Hypothalamus (tissue), 51 donors: ENCODE measurements at places on chromosomes 16 and 17.

DNA sequence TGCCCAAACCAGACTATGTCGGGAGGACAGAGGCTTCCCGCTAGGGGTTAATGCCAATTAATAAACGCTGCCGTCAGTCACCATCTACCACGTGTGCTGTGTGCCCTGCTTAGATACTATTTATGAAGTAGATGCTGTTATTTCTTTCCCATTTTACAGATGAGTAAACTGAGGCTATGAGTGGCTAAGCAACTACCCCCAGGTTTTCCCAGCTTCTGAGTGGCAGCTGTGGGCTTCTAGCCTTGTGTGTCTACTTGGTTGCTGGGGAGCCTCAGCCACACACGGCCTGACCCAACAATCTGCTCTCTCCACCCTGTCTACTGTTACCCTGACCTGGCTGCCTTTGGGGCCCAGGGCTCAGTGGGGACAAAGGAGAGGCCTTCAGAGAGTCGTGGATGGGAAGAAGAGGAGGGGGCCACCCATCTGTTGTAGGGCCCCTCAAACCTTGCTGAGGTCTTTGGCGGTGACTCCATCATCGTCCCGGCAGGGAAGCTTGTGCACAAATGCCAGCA is 7.1 kb downstream of the GIT1 start:
- no peak for DNase-seq

DNA sequence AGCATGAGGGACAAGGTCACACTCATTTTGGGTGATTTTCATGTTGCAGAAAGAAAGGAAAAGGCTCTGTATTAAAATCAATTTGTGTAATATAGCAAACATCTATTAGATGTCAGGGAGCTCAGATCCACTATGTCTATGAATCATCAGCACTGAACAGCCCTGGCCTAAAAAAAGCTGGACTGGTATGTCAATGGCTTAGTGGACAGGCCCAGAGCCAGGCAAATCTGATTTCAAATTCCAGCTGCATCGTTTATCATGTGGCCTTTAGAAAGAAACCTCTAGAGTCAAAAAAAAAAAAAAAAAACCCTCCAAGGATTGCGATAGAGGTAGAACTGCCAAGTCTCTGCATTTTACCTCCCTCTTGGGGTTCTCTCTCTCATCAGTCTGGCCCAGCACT is 5.4 kb downstream of the GAS7 start:
- no peak for DNase-seq

DNA sequence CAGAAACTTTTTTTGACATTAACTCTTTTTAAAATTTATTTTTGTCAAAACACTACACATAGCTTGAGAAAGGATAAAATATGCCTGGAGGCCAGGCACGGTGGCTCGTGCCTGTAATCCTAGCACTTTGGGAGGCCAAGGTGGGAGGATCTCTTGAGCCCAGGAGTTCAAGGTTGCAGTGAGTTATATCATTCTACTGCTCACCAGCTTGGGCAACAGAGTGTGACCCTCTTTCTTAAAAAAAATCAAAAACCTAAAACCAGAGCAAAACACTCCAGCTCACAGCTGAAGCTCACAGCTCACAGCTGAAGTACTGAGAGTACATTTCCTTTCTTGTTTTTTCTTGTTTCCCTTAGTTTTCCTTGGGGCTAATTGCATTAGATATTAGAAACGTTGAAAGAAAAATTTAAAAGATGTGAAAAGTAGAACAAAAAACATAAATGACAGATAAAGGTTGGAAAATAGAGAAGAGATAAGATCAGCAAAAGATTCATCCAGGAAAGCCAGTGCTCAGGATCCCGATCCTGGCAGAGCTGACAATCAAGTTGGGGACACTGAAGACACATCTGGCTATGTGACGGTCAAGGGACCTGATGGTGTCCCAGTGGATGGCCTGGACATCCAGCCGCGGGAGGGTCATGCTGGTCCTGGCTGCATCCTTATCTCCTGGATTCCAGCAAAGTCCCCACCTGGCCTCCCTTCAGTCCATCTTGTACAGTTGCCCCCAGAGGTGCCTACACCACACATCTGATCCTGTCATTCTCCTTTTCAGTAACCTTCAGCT is 9.8 kb downstream of the CHST6 start:
- DNase-seq, result no peak

- DNase-seq, result no peak
These were observed 18.4 kb downstream of the SYT17 start for GRCh38 chr16:19186408-19186807.

- DNase-seq, result no peak
These were observed 14.4 kb upstream of the ATP2A3 start for GRCh38 chr17:3978421-3979289.

DNA sequence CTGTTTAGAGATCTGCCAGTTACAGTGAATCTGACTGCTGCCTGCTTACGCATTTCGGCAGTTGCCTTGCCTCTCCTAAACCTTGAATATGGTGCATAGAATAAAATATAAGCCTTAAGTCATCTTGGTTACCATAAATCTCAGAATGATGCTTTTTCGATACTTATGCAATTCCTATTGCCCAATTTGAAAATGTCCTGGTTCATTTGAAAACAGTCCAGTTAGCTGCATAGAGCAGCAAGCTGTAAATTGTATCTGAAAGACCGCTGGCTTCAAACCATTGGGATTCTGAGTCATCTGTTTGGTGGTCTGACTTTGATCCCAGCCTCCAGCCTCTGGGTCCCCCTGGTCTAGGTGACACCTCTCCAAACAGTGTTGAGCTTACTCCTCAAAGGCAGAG is 2.7 kb upstream of the PRKCA start:
- no peak for DNase-seq

DNA sequence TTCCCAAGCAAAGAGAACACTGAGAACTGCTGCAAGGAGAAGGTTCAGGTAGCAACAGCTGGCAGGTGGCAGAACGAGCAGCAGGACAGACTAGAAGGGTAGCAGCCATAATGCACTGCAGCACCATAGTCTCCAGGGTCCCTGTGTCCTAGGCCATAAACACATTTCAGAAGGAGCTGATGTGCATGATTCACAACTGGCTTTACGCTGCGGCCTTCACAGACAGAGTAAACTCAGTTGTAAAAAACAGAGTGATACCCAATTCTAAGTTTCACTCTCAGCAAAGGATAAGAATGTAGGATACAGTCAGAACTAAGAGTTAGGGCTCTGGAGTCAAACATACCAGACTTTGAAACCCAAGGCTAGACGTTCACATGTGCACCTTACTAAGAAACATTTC is 24.4 kb downstream of the ARHGAP17 start:
- DNase-seq, result no peak

- no peak for DNase-seq
These were observed 86.8 kb upstream of the WSB1 start for GRCh38 chr17:27207073-27207513.

DNA sequence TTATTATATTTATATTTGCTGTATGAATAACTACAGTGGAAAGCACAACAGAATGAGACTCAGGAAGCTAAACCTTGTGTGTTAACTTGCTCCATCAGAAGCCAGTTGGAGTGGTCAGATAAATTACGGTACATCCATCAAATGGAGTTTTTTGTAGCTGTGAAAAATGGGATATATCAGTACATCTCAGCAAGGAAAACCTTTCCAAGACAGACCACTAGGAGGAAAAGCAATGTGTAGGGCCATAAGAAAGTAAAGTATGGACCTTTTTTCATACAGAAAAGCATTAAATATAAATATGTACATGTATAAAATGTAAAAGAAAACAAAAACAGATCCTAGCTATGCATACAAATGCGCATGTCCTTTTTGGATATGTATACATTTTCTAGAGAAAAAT is 403.8 kb upstream of the CDH11 start:
- DNase-seq, result no peak

DNA sequence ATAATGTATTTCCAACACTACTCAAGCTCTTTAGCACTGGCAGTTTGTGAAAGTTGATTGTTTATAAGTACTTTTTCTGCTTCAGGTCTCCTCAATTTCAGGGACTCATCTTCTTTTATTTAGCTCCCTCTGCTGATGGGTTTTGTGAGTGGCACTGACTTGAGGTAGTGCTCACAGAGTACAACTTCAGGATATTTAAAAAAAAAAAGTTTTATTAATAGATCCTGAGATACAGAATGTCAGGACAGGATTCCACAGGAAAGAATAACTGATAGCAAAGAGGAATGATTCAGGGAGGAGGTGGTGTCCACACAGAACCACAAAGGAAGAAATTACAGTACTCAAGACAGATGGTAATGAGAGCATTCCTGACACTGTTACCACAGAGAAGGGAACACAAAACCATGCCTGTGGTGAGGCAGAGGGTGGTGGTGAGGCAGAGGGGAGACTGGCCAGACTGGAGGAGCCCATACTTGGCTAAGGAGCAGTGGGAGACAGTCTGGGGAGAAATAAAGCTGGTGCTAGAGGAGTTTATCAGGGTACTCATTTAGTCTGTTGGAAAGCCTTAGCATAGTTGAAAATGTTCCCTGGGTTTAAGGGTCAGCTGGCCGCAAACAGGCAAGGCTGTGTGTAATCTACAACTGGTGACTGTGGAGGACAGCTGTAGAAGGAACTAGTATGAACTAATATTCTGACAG is 63.7 kb downstream of the SPAG9 start:
- peak; percentile 17 for DNase-seq

- no peak for DNase-seq
These were observed 12.2 kb downstream of the BANP start for GRCh38 chr16:87963400-87963799.

GRCh38 chr16:10180771-10181163 is 1.5 kb downstream of the GRIN2A start:
- peak; percentile 16 for DNase-seq

DNA sequence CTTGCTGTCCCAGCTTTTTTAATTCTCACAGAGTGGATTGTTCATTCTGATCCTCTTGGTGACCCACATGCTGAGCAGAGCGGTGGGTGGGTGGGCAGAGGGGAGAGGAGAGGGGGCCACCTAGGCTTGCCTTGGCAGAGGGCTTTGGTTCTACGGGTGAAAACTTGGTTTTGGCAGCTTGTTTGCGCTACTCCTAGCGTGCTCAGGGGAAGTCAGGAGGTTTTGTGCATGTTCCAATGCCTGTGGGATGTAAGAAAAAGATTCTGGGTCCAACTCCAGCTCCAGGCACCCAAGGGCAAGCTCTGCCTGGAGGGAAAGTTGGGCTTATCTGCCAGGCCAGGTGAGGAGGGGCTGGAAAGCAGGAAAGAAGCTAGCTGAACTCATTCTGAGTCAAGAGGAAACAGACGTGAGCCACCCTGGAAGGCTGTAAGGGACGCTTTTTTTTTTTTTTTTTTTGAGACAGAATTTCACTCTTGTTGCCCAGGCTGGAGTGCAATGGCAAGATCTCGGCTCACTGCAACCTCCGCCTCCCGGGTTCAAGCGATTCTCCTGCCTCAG is 169.1 kb downstream of the WSCD1 start:
- DNase-seq, result no peak

GRCh38 chr17:44865931-44866330 is 18.2 kb downstream of the HIGD1B start:
- no peak for DNase-seq

DNA sequence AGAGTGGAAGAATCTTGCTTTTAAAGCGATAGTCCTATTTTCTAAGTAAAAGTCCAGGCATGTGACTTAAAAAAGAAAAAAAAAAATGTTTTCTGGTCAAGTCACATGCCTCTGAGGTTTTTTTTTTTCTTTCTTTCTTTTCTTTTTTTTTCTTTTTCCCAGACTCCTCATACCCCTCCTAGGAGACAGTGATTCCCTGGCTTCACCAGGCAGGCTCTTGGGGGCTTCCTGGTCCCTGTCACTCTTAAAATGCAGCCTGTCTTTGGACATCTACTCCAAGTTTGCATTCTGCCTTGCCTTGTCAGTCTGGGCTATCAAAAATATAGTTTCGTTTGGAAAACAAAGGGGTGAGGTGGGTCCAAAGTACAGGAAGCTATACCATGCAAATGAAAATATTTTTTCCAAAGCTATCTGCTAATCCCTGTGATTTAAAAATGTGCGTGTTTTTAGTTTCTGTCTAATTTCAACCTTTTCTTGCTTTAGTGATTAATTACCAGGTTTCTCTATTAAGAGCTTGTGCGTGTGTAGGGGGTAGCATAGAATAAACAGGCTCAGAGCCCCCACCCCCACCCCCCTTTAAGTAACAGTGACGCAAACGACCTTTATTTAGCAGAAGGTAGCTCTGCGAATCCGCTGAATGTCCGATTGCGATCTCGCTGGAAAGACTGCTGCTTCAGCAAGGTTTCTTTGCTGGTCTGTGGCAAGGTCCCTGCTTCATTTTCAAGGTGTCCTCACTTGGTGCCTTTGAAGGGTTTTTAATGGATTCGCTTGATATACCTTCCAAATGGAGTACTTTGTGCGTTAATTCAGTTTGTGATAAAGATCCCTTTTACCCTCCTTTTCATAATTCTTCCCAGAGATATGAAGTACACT is 510.2 kb downstream of the WWOX start:
- DNase-seq, result no peak
